T-helper 17 cell (primary cell): ENCODE measurements at places on chromosomes 7 and 10.

DNA sequence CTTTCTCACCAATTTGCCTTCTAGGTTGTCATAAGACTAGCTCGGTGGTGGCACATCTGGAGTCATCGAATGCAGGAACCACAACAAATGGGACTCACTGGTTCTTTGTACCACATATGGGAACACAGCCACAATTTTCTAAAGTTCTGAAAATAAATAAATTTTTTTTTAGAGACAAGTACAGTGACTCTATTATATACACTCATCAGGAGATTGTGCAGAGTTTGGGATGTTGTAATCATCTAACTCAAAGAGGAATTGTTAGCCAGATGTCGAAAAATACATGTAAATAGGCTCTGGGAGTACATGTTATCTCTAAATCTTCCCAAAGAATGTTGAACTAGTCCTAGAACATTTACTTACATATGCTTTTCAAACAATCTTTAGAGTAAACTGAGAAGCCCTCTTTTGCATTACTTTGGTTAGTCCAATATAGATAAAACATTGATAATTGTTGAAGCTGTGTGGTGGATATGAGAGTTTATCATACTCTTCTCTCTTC lies 19.6 kb upstream of the SEPTIN7 start:
- DNase-seq, result no peak

- no peak for DNase-seq
Measured at GRCh38 chr10:132225849-132226205, 39.1 kb downstream of the DPYSL4 start.

GRCh38 chr7:4875391-4875790 lies 8.1 kb downstream of the RADIL start:
- DNase-seq, result no peak

DNA sequence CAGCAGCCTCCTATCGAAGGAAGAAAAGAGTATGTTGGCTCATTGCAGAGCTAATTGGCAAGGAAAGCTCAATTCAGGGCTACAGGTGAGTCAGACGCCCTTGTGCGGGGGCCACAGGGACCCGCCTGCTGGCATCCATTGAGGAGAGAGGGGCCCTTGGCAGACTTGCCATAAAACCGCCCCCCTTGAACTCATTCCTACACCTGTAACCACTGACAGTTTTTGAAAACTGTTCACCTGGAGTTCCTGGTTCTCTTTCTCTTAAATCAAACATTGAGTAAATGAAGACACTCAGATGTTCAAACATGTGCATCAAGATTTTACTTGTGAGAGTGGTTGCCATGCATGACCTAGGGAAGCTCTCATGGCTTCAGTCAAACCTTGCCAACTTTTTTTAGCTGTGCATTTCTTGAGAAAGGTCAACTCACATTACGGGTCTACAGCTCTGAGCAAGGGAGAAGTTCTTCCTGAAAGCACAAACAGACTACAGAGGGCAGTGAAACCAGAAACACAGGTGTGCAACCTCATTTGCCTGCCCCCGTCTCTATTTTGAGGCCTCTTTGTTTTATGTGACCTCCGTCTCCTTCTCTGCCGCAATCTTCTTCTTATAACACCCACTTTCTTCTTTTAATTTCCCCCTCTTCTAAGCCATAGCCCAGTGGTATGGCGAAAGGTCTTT lies 87.8 kb downstream of the TBXAS1 start:
- no peak for DNase-seq

- DNase-seq, result no peak
Measured at GRCh38 chr10:45461034-45461433, 87.0 kb downstream of the ALOX5 start.

DNA sequence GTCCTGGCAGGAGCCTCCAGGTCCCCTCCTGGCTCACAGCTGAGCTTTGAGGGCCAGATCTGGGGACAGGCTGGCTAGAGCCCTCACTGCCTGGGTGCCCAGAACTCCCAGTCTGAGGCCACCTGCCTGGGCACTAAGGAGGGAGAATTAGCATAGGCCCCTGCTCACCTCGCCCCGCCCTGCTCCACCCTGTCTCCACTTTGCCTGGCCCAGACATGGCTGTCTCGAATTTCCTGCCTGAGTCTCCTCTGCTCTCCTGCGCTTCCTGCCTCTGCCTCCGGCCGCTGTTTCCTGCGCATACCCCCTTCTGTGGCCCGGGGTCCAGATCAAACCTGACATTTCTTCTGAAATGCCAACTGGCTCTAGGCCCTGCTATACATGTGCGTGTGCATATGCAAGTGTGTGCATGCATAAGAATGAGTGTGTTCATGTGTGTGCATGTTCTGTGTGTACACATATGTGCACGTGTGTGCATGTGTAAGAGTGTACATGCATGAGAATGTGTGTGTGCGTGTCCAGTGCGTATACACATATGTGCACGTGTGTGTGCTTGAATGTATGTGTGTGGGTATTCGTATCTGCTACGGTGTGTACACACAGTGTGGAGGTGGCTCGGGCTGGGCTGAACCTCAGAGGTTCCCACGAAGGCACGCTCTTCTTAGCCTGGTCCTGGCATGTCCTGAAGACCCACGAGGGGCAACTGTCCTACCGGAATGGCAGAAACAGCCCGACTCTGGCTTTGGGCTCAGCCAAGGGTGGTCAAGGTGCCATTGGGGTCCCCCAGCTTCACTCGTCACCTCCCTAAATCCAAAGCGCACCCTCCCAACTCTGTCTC lies 64.9 kb downstream of the MYL10 start:
- no peak for DNase-seq

GRCh38 chr7:126716321-126716720 lies 536.4 kb downstream of the GRM8 start:
- no peak for DNase-seq

- no peak for DNase-seq
Measured at GRCh38 chr10:127148933-127149220, 47.5 kb downstream of the INSYN2A start.

DNA sequence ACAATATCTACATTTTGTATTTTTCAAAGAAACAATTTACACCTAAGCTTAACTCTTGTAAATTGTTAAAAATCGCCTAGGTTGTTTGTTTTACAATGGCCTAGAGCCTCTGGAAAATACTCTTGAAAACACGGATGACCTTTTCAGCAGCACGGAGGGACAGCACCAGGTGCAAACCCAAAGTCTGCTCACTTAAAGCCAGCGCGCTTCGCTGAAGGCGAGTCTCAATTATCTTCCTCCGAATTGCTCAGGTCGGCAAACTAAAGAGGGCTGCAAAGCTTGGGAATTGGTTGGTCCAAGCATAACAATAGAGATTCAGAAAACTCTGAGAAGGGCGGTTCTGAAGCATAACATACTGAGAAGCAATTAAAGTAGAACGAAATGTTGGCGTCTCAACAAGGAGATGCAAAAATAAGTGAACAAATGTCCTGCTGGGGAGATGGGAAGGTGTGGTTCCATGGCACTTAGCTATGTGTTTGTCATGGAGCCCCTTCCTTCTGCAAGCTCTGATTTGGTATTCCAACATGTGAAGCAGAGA lies 139.9 kb upstream of the PITRM1 start:
- no peak for DNase-seq

GRCh38 chr10:124009231-124010015 lies 84.0 kb downstream of the CHST15 start:
- no peak for DNase-seq

- DNase-seq, result peak; percentile 51
Measured at GRCh38 chr10:118568327-118568848, 27.1 kb downstream of the PRLHR start.

- no peak for DNase-seq
Measured at GRCh38 chr10:97123765-97124164, 62.0 kb downstream of the SLIT1 start.

GRCh38 chr7:69840248-69840647 lies 242.0 kb downstream of the AUTS2 start:
- DNase-seq, result no peak

- DNase-seq, result no peak
Measured at GRCh38 chr7:2637505-2638223, 5.9 kb downstream of the TTYH3 start.

- no peak for DNase-seq
Measured at GRCh38 chr10:17734432-17735080, 17.4 kb upstream of the TMEM236 start.

DNA sequence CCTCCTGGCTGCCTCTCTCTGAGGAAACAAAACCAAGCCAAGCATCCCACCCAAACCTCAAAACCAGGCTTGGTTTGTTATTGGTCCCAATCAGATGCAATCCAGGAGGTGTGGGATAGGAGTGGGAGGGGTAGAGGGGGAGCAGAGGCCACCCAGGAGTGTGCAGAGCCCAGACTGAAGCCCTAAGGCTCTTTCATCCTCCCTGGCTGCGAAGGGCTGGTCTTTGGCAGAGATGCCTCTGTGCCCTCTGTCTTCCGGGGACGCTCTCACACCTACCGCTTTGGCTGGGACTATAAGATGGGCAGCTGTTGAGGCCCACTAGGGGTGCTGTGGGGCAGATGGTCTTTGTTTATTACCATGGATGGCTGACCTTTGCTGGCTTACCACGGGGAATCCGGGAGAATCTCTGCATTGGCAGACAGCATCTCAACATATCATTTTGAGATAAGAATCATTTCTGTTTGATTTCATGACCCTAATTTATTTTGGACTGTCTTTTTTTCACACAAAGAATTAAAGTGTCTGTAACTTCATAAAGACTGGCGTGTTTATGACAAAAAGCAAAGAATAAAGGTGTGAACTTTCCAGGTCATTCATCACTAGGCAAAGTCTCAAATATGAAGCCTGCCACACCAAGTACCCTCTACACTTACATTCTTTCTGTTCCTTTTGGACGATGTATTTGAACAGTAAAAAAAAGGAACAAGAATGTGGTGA lies 6.5 kb upstream of the DENND2A start:
- DNase-seq, result no peak

DNA sequence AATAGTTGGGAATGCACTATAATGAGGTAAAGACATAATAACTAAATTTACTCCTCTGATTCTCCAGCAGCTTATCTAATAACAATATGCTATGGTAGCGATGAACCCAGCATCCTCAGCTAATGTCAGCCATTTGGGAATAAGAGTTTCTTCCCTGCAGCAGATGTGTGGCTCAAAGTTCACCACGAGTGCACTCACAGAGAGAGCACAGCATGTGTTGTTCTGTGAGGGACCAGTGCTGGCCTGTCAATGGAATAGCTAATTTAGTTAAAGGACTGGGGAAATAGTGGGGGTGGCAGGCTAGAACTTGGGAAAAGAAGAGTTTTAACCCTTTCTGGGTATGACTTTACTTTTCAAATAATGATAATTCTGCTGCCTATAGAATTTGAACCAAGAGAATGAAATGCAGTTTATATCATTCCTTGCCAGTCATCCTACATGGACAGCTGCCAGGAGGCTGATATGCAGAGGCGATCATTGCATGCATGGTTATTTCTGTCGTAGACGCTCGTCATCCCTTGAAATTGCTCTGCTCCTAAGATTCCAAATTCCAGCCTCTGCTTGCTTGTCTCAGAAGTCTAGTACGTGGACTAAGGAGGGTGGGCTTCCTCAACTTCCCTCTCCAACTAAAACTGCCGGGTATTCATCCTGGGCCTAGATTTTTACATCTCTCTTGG lies 355.6 kb downstream of the RNLS start:
- DNase-seq, result no peak

GRCh38 chr10:17038627-17039026 lies 91.0 kb downstream of the CUBN start:
- no peak for DNase-seq

DNA sequence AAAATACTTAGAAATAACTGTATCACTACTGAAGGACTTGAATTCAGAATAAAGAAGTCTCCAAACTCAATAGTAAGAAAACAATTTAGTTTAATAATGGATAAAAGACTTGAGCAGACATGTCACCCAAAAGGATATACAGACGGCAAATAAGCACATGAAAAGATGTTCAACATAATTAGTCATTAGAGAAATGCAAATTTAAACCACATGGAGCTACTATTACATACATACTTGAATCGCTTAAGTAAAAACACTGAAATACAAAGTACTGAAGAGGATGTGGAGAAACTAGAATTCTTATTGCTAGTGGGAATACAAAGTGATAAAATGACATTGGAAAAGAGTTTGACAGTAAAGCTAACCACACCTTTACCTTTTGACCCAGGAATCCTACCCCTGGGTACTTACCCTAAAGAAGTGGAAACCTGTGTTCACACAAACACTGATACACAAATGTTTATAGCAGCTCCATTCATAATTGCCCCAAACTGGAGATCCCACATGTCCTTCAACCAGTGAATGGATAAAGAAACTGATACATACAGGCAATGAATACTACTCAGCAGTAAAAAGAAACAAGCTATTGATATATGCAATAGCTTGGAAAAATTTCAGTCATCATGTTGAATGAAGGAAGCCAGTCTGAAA lies 54.3 kb upstream of the NFKB2 start:
- no peak for DNase-seq

GRCh38 chr7:100545360-100546128 lies 6.5 kb downstream of the AGFG2 start:
- DNase-seq, result no peak

- DNase-seq, result no peak
Measured at GRCh38 chr7:128920913-128921582, 10.5 kb upstream of the KCP start.

DNA sequence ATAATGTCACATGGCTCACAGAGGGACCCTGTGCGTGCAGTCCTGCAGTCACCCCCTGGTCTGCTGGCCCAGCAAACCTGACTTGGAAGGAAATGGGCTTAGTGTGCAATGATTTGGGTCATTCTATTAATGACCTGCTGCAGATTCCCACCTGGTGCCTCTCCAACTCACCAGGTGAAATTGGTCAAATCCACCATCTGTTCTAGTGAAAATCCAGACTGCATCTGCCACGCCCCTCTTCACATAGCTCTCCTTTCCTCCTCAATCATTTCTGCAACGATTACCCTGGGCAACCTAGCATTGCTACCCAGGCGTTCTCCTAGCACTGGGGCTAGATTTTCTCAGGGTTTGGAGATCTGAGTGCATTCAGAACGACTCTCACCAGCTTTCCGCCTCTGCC lies 29.4 kb downstream of the SRRM3 start:
- no peak for DNase-seq

- DNase-seq, result no peak
Measured at GRCh38 chr7:135257-135653, 57.1 kb upstream of the FAM20C start.

- DNase-seq, result no peak
Measured at GRCh38 chr10:3195726-3196125, 23.1 kb upstream of the PITRM1 start.

DNA sequence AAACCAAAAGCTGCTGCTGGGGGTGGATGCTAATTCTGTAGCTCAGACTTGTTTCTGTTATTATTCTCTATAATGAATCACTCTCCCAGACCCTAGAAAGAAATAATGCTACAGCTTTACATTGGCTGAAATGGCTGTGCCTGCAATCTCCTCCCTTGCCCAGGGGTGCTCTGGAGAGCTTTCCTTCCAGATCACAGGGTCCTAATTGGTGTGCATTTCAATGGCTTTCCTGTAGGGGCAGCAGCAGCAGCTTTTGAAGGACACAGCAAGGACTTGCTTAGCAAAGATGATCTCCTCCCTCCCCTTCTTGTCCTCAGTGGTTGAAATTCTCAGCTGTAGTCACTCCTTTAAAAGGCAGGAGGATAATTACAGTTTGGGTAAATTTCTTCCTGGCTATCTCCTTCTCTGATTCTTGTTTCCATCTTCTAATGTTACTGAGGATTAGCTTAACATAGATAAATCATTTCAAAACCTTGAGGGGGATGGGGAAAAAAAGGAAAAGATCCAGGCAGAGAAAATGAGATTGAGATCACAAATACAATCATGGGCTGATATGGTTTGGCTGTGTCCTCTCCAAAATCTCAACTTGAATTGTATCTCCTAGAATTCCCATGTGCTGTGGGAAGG lies 120.2 kb upstream of the CTTNBP2 start:
- DNase-seq, result no peak

GRCh38 chr10:33109788-33110469 lies 151.9 kb upstream of the ITGB1 start:
- no peak for DNase-seq

GRCh38 chr10:90604636-90605035 lies 253.2 kb downstream of the HTR7 start:
- no peak for DNase-seq
